Left forelimb (tissue), 1 donor: ENCODE measurements at places on chromosomes 3 and 15.

DNA sequence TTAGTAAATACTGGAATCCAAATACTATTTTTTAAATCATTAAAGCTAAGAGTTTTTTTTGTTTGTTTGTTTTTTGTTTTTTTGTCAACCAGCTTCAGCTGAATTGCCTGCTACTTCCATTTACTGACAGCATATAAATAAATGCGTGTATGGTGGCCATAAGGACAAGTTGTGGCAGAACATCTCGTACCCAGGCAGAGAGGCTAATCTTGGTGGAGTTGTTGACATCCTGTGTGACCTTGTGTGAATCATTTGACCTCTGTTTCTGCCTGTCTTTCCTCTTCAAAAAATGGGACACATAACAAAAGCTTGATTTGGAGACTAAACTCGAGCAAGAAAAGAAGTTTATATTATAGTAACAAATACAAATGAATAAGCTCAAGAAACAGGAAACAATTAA, 734.2 kb downstream of the MCTP2 start:
- no peak for DNase-seq

GRCh38 chr3:120147072-120147871, 53.0 kb upstream of the GSK3B start:
- no peak for DNase-seq

DNA sequence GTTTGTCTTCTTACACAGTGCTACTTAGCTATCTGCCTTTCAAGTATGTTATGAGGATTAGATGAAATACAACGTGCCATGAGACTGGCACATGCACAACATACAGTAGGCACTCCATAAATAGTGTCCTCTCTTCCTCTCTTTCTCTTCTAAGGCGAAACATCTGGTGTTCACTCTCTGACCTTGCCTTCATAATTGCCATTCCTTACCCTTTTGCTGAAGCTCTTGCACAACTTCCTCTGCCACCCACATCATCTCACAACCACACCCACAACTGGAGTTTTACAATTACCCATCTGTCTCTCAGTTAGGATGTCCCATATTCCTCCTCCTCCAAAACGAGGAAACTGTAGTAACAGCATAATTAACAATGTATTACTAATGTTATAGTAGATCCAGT, 26.4 kb upstream of the ACP3 start:
- DNase-seq: no peak

GRCh38 chr3:110314512-110315114, 757.0 kb upstream of the NECTIN3 start:
- DNase-seq: no peak

DNA sequence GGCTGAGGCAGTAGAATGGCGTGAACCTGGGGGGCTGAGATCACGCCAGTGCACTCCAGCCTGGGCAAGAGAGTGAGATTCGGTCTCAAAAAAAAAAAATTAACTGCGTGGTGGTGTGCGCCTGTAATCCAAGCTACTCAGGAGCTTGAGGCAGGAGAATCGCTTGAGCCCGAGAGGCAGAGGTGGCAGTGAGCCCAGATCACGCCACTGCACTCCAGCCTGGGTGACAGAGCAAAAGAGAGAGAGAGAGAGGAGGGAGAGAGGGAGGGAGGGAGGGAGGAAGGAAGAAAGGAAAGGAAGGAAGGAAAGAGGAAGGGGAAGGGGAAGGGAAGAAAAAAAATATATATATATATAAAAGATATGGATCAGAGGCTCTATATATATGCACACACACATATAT, 6.0 kb downstream of the TM4SF19 start:
- no peak for DNase-seq

DNA sequence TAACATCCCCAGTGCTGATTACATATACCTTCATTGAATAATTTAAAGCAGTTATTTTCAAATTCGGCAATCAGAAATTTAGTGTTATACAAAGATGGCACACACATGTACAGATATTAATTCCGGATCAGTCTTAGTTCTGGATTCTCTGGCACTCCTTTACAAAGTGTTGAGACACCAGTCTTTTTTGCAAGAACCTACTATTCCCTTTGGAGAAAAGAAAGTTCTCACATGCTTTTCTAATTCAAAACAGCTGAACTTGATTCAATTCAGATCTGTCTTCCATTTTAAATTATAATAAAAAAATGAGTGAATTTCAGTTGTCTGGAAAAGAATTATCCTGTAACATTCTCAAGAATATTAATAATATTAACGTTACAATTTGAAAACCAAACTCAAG, 20.4 kb downstream of the CCDC191 start:
- DNase-seq: no peak

- DNase-seq: no peak
Observed at GRCh38 chr3:143445118-143445517, 325.5 kb downstream of the CHST2 start.

GRCh38 chr3:59310736-59311135, 260.9 kb upstream of the CFAP20DC start:
- no peak for DNase-seq

GRCh38 chr3:11480663-11481298, 162.9 kb downstream of the VGLL4 start:
- DNase-seq: no peak

DNA sequence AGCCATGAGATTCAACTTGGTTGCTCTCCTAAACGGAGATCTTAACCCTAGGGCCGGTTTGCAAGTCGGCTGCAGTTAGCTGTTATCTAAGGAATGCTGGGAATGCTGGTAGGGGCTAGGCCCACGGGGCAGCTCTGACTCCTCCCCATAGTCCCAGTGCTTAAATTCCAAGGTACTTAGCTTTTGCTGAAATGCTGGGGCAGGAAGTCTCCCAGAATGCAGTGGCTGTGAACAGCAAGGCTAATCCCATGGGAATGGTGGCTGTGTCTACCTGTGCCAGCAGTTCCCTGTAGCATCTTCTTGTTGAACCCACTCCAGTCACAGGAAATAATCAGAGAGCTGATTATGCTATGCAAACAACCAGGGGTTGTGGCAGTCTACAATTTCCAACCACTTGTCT, 102.5 kb upstream of the TJP1 start:
- DNase-seq: no peak

GRCh38 chr15:69700380-69700779, 247.8 kb downstream of the RPLP1 start:
- no peak for DNase-seq

- DNase-seq: no peak
Observed at GRCh38 chr3:68878322-68878721, 54.0 kb downstream of the TAFA4 start.

DNA sequence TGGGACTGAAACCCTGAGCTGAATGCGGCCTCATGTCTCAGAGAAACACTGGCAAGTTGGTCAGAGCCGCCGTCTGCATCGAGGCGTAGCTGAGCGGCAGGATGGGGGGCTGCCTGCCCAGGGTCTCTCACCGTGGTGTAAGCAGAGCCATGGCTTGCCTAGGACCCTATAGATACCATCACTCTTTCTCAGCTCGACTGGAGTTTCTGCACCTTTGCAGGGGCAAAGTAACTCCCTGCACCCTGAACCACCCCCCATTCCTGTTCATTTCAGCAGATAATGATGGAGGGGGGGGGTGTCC, 28.4 kb upstream of the NR2E3 start:
- DNase-seq: no peak

GRCh38 chr3:184559336-184559735, 2.2 kb upstream of the EPHB3 start:
- no peak for DNase-seq

GRCh38 chr3:187669675-187670504, at the start of gene SST:
SST (minus strand) TSS chr3:187670394; CDS start chr3:187670291, 103 bp downstream.
- DNase-seq: peak; percentile 67

- DNase-seq: no peak
Observed at GRCh38 chr3:172145031-172145686, 105.8 kb downstream of the FNDC3B start.

DNA sequence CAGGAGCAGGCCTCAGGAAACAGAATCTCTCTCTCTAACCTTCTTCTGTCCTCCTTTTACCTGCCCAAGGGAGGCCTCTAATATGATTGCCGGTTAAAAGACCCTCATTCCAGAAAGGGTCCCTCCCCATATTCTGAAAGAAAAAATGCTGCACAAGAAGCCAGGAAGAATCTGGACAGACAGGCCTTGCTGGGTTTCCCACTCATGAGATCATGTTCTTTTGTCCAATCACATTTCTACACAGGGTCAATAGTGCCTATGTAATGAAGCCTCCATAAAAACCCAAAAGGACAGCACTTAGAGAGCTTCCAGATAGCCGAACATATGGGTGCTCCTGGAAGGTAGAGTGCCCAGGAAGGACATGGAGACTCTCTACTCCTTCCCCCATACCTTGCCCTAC, 146.0 kb downstream of the MYO9A start:
- DNase-seq: no peak

DNA sequence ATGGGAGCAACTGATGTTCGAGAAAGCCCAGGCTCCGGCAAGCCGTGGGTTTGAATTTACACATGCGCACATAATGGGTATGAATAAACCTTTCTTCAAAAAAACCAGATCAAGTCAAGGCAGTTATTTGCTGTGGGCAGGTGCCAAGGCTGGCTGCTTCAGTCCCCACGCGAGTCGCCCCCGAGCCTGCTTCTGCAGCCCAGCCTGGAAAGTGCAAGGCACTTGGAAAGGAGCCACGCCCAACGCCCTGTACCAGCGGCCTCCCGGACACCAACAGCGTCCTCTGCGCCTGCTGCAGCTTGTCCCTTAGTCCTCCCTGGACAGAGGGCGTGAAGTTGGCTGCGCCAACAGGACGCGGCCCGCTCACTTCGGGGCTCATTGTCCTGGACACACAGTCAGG, 68.9 kb downstream of the KLF15 start:
- no peak for DNase-seq

DNA sequence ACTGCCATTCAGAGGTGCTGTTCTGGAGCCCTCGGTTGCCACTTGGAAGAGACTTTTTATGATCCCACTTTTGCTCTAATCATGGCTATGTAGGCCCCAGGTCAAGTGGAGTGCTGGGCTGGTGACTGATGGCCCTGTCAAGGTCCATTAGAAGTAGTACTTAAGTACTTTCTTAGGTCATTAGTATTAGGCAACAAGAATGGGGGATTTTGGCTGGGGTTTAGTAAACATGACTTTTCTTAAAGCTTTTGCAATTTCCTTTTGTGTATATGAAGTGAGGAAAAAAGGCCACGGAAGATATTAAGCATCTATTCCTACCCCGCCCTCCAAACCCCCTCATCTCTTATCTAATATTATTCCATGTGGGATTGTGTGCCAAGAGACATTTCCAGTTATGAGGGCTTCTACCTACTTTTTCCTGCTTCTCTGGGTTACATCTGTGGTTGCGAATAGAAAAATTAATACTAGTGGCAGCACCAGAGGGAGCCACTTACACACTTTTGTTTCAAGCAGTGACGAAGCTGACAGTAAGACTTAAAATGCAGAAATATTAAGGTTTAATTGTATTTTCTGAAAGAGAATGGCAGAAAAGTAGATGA, 13.9 kb downstream of the NLGN1 start:
- DNase-seq: no peak

GRCh38 chr15:28888900-28889299, 3.1 kb downstream of the APBA2 start:
- DNase-seq: no peak

GRCh38 chr15:55343168-55343567, 24.1 kb downstream of the PIGB start:
- no peak for DNase-seq

DNA sequence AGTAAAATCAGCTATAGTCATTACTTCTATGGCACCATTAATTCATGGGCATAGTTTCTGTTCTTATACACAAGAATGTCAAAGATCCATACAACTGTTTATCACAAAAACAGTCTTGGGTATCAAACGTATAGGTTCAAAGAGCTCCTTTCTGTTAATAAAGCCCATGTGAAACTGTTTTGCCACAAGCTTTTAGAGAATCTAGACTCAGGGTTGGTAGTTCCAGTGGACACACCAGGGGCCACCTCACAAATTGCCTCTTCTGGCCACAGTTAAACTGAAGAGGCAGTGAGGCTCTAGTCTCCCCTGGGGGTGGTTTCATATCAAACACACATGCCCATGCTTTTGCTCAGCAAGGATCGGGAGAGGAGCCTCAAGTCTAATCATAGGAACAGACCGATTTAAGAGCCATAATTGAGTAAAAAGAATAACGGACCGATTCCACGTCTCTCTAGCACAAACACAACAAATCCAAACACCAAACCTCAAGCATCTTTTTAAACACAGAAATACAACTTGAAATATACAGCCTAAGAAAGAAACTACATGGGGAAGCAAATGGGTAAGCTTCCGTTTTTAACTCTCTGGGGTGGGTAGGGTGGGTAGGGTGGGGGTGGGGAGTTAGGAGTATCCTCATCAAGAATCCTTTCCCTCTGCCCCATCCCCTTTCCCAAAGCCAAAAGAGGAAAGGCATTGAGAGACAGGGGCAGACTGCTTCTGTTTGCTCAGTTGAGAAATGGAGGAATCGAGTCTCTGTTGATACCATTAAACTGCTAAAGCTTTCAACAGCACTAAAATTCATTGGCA, 443.3 kb downstream of the MAGI1 start:
- DNase-seq: no peak

DNA sequence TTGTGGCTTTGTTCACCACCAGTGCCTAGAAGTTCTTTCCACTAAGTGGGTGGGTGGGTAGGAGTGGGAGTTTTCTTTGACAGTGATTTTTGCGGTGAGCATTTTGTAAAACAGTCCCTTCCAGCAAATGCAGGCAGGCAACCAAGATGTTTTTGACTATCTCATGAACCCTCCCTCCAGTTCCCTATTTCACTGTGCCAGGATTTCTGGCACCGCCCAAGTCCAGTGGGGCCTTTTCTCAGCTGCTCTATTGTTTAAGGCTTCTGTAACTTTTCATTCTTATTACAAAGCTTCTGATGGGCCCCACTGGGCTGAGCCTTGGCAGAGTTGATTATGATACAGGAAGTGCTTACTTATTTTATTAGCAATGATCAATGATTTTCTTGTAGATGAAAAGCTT, 236.0 kb downstream of the EDEM1 start:
- DNase-seq: no peak

- peak; percentile 11 for DNase-seq
Observed at GRCh38 chr3:43783987-43784639, 93.4 kb downstream of the ABHD5 start.

DNA sequence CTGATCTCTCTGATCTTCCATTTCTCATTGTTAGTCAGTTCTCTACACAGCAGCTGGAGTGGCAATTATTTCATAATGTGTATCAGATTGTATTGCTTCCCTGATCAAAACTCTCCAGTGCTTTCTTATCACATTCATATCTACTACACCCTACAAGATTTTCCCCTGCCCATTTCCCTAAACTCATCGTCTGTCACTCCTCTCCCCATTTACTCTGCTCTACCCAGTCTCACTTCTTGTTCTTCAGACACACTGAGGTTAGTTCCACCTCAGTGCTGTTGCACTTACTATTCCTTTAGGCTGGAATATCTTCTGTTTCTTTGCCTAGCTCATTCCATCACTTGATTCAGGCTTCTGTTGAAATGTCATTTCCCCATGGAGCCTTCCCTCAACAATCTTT, 197.1 kb downstream of the SATB1 start:
- no peak for DNase-seq

GRCh38 chr3:35383719-35384555, 255.4 kb upstream of the ARPP21 start:
- no peak for DNase-seq

- no peak for DNase-seq
Observed at GRCh38 chr3:188583341-188584161, 429.6 kb downstream of the LPP start.

GRCh38 chr3:78101384-78101783, 1061.5 kb downstream of the ROBO2 start:
- no peak for DNase-seq

- DNase-seq: no peak
Observed at GRCh38 chr3:123508178-123508577, 59.3 kb upstream of the ADCY5 start.

- DNase-seq: no peak
Observed at GRCh38 chr3:43922374-43922773, 231.6 kb downstream of the ABHD5 start.
